BE2C (cell line): ENCODE measurements at places on chromosomes 6 and 20.

GRCh38 chr6:30781743-30782424, 37.5 kb upstream of the IER3 start:
- peak; percentile 97 for DNase-seq

- DNase-seq, result no peak
Measured at GRCh38 chr6:34108176-34108575, 37.7 kb downstream of the GRM4 start.

GRCh38 chr20:23257106-23257761, 93.4 kb upstream of the NXT1 start:
- no peak for DNase-seq

DNA sequence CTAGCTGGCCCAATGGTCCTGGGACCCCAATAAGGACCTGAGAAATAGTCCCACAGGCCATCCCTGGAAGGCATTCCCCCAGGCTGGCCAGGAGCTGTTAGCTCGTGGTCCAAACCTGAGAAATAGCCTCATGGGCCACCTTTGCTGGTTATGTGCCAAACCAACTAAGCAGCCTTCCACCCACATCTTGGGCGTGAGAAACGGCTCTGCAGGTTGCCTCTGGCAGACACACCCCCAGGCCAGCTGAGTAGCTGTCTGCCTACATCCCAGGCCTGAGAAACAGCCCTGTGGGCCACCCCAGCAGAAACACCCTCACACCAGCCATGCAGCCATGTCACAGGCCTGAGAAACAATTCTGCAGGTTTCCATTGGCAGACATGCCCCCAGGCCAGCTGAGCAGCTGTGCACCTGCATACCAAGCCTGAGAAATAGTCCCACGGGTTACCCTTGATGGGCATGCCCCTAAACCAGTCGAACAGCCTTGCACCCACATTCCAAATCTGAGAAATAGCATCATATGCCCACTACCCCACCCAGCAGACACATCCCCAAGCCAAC, 567.8 kb upstream of the ID4 start:
- DNase-seq, result no peak

- DNase-seq, result no peak
Measured at GRCh38 chr6:92125681-92126080, 1293.7 kb downstream of the EPHA7 start.
